ENCODE measurements at places on chromosomes 2 and 18.

GRCh38 chr2:231344851-231345250 is 50.7 kb upstream of the B3GNT7 start:
- no peak for DNase-seq

DNA sequence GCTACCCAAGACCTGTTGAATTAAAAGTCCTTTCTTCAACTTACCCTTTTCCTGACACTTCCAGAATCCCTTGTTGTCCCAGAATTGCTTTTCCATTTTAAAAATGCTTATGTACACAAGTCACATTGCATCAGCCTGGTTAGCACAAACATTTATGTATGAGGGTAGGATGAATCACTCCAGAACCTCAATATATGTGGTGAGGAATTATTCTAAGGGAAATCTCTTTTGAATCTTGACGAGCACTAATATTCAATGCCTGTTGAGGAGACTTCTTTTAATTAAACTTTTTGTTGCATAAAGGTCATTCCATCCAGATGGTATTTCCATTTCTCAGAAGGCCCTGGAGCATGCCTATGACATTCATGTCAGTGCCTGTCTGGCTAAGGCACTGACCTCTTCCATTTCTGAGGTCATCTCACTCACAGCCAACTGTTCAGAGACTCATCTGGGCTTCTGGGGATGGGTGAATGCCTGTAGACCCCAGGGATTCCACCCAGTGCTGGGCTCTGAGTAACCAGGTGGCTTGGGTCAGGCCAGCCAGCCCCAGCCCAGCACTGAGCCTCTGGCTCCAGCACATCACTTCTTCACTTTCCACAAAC is 28.2 kb downstream of the ACMSD start:
- DNase-seq = no peak

DNA sequence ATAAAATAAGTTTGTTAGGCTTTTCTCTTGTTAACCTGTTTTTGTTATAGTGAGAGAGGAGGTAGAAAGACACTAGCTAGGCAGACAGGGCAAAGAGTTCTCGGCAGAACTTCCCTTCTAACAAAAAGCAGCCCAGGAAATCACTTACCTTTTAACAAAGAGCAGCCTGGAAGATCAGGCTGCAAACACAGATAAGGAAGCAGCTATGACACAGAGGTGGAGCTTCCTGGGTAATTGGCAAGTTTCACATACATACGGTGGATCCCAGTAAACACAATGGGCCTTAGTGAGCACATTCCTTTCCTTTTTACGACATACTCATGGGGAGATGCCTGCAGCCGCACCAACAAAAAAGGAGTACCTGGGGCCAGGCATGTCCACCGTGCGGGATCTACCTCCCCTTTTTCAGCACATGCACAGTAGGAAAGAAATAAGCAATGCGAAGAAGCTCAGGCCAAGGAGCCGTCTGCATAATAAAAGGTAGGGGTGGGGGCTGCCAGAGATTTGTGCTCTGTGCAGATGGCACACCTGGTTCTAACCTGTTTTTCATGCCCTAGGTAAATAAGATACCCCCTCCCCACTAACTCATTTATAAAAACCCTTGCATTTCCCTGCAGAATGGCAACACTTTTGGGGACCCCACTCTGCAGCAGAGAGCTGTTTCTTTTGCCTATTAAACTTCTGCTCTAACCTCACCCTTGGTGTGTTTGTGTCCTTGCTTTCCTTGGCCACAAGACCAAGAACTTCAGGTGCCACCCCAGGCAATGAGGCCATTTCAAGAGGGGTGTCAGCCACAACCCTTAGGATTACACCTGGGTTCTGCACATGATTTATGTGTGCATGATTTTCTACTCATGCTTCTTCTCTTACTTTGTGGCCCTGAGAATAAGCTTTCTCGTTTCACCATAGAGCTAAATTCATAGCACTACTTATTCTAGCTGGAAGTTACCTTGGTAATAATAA is 26.5 kb downstream of the MDH1 start:
- DNase-seq = no peak

DNA sequence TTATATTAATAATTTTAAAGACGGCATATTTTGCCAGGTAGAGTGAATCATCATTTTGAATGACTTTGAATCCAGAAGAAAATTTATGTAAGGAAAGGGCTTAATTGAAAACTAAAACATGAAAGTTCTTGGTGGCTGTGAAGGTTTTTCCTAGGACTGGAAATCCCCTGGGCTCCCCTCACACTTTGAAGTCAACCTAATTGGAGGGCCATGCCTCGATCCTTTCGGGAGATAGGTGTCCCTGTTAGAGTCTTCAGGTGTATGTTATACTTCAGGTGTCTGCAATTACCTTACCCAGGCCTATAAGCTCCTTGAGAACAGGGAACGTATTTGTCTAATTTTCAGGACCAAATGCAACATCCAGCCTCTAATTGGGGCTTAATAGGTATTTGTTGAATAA is 73.0 kb downstream of the ARL4C start:
- DNase-seq = no peak

GRCh38 chr18:23596183-23596582 is 9.9 kb upstream of the NPC1 start:
- no peak for DNase-seq

- no peak for DNase-seq
Measured at GRCh38 chr2:188050726-188051125, 240.9 kb upstream of the GULP1 start.

DNA sequence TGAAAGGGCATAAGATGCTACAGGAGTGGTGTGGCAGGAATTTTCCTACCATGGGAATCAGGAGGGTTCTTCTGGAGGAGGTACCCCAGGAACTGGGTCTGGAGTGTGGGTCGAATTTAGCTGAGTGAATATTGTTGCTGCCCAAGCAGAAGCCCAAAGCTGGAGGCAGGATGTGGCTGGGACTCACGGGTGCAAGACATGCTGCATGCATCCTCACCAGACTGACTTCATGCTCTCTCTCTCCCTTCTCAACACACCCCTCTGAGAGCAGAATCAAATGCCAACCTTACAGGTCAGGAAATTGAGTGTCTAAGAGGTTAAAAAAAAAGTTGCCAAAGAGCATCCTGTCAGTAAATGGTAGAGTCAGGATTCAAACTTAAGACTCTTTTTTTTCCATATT is 78.8 kb upstream of the TTC39C start:
- DNase-seq = no peak

GRCh38 chr2:206626108-206626507 is 16.2 kb upstream of the FAM237A start:
- DNase-seq = no peak

GRCh38 chr2:163248376-163249253 is 410.0 kb upstream of the KCNH7 start:
- no peak for DNase-seq

GRCh38 chr2:166932032-166932431 is 43.8 kb downstream of the XIRP2 start:
- DNase-seq = no peak

GRCh38 chr18:69763002-69763401 is 184.7 kb downstream of the CD226 start:
- no peak for DNase-seq

GRCh38 chr2:120403676-120404075 is 57.7 kb downstream of the INHBB start:
- no peak for DNase-seq

DNA sequence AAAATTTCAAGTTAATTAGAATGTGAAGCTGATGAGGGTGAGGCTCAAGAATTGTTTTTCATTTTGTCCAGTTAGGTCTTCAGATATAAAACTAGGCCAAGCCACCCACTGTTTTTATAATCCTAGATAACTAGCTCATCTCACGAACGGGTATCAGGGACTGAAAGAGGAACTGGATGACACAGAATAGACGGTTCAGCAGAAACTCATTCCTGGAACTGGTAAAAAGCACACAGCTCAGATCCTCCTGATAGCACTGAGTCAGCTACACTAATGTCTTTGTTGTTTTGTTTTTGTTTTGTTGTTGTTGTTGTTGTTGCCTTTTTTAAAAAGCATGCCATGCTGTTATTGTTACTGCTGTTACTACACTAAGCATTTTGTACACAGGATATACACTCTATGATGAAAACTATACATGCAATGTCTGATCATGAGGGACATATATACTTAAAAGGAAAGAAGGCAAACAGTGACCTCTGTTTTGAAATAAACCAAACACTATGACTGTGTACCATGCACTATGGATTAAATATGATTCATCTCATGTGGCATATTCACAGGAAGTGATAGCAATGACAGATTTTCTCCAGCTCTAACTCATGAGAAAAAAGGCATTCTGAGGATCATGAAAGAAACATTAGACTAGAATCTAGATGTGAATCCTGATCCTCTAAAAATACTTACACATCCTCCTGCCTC is 437.6 kb downstream of the NCKAP5 start:
- no peak for DNase-seq

All from cortex of kidney (tissue), 1 donor.